Forelimb muscle (tissue), 1 donor: ENCODE measurements at places on chromosomes 2 and 18.

GRCh38 chr18:38751898-38752297 lies 1186.3 kb upstream of the CELF4 start:
- no peak for DNase-seq

DNA sequence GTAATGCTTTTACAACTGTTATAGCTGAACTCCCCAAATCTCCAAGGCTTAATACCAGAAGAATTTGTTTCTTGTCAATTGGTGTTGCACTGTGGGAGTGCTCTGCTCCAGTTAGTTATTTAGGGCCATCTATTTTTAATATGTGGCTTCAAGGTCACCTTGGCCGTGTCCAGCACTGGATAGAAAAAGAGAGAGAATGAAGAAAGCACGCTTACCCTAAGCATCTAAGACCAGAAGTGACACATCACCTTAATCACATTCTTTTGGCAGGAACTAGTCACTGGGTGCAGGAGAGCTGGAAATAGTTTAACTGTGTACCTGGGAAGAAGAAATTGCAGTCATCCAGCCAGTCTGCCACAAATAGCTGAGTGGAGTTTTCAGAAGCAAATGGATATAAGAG lies 78.8 kb downstream of the VWC2L start:
- DNase-seq = no peak

GRCh38 chr2:83168377-83168776 lies 1290.7 kb downstream of the SUCLG1 start:
- DNase-seq = no peak

DNA sequence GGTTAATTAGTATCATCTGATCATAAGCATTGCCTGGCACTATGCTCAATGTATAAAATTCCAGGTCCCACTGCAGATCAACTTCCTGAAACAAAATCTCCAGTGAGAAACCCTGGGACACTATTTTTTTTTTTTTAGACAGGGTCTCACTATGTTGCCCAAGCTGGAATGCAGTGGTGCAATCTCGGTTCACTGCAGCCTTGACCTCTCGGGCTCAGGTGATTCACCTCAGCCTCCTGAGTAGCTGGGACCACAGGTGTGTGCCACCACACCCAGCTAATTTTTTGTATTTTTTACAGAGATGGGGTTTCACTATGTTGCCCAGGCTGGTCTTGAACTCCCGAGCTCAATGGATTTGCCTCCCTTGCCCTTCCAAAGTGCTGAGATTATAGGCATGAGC lies 31.1 kb downstream of the DTNB start:
- no peak for DNase-seq

GRCh38 chr18:3466872-3467271 lies 16.9 kb downstream of the TGIF1 start:
- DNase-seq = no peak

- no peak for DNase-seq
Measured at GRCh38 chr2:112906276-112906675, 4.7 kb upstream of the IL37 start.

DNA sequence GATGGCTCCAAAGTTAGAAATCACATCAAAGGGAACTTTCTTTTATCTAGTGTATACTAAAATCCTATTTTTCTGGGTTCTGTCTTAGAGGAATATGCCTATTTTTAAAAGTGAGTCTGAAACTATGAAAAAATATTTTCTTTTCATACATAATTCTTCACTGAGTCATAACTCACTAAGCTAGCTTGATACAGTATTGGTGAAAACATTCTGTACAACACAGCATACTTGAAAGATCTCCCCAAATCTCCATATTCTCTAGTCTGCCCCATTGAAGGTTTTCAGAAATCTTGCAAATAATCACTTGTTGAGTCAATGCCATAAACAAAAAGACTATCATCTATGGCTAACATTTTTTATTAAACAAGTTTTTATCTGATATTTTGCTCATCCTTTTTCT lies 44.5 kb downstream of the COL3A1 start:
- DNase-seq = no peak

DNA sequence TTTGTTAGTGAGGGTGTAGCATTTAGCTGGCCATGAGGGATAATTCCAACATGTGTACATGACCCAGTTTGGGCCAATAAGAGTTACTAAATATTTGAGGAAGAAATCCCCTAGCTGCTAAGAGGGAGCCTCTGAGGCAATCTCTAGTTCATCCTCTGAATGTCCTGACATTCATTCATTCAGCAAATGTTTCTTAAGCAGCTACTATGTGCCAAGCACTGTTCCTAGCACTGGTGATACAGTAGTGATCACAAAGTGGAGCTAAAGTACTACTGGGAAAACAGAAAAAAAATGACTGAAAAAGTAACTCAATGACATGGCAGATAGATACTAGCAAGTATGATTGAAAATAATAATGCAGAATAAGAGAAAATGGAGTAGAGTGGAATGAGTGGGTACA lies 79.8 kb upstream of the PID1 start:
- no peak for DNase-seq

GRCh38 chr2:190505696-190506095 lies 28.8 kb downstream of the NEMP2 start:
- DNase-seq = no peak

GRCh38 chr2:45273412-45274249 lies 264.4 kb upstream of the SIX2 start:
- no peak for DNase-seq

DNA sequence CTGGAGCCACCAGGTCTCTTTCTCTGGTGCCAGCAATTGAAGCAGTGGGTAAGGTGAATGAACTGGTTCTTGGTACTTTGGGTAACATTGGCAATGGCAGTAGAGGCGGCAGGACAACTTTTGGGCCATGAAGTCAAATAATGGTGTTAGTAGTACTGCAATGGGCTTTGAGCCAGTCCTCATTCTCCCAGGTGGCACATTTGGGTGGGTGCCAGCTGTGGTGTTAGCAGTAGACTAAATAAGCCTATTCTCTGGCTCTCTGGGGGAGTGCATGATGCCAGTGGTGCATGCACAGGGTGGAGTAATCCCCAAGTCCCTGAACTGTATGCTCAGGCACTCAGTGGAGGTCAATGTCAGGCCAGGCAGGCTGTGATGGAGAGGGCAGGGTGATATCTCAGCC lies 120.2 kb upstream of the LRRTM4 start:
- no peak for DNase-seq

- DNase-seq = no peak
Measured at GRCh38 chr2:75800456-75800855, 89.7 kb upstream of the GCFC2 start.

DNA sequence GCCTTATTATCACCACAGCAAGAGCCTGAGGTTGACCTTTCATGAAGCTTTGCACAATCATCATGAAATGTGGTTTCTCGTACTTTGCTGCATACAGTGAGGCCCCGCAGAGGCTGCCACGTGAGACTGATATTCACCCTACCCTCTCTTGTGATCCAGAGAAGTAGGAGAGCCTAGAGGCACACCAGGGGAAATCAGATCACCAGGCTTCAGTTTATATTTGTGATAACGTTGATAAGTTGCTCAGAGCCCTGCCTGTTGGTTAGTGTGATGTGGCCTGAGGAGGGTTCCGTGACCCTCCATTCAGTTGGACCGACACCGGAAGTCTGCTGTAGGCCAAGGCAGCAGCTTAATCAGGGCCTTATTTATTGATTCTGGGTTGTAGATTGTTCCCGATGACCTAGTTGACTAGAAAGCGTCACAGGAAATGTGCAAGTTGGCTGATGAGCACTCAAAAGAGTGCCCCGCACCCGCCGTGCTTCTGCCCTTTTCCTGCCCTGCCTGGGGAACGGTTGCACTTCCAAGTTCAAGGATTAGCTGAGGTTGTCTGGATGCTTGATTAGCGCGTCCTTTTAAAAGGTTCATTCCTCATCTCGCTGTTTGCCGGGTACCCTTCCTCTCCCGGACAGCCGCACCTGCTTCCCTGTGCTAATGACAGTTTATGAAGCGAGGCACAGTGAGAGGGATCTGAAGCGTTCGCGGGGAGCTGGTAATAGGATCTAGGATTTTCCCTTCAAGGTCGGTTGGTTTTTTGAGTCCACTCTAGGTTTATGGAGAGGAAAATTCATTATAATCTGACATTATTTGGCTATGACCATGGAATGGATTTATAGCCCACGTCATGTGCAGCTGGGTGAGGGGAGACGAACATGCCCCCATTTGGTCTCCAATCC lies 146.4 kb downstream of the SH3RF3 start:
- no peak for DNase-seq

DNA sequence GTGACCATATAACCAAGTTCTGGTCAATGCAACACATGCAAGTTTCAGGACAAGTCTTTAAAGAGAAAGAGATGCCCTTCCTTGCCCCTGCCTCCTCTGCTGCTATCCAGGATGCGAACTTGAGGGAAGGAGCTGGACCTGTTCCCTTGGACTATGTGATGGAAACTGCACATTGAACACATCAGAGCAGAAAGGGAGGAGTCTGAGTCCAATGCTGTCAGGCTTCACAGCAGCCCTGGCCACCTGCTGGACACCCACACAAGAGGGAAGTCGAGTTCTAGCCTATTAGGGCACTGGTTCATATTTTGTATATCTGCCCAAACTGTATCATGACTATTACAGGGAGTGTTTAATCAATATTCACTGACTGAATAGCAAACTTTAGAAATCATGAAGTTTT lies 38.3 kb upstream of the TEX51 start:
- no peak for DNase-seq

DNA sequence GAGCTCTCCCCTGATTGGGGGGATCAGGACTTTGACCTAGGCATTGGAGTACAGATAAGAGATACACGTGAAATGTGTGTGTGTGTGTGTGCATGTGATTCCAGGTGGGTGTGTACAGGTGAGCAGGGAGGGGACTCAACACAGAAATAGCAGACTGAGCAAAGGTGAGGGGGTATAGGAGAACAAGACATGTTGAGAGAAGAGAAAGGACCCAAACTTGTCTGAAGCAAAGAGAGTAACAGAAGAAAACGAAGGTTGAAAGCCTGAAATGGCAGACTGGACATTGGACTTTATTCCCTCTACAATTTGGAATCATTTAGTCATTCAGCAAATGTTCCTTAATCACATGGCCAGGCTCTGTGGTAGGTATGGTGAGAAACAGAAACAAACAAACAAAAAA lies 23.3 kb downstream of the MRO start:
- DNase-seq = no peak

GRCh38 chr18:28095041-28095440 lies 81.9 kb downstream of the CDH2 start:
- no peak for DNase-seq

GRCh38 chr2:127611076-127611925 lies 34.7 kb upstream of the GPR17 start:
- no peak for DNase-seq

DNA sequence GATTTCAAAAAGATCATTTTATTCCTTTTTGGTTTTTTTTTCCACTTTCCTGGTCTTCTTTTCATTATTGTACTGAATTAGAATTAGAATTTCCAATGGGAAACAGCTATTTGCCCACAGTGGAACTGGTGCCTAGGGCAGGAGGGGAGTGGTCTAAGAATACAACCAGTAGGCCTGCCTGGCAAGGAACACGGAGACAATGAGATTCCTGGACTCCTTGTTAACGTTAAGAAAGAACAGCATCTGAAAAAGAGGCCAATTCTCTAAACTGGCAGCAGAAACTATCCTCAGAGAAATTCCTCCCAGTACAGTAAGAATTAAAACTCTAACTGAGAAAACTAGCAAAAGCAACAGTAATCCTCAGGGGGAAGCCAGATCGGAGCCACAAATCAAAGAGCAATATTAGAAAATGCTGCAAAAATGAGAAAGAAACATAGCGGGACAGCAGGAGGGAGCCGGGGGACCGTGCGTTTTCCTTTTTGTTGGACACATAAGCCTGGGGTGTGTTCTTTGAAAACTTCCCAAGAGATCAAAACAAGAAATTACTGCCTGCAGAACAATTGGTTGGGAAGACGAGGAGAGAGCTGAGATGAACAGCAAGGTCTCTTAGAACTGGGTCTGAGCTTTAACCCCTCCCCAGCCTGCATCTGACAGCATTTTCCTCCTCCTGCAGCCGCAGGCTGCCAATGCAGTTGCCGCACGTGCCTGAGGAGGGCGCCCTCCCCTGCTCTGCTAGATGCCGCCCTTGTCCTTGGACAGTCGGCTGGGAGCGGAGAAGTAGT lies 776.0 kb downstream of the TSN start:
- peak; percentile 62 for DNase-seq

GRCh38 chr2:235504441-235505180 lies 10.8 kb downstream of the AGAP1 start:
- DNase-seq = no peak

GRCh38 chr18:13279181-13280069 lies 60.9 kb downstream of the LDLRAD4 start:
- DNase-seq = no peak

DNA sequence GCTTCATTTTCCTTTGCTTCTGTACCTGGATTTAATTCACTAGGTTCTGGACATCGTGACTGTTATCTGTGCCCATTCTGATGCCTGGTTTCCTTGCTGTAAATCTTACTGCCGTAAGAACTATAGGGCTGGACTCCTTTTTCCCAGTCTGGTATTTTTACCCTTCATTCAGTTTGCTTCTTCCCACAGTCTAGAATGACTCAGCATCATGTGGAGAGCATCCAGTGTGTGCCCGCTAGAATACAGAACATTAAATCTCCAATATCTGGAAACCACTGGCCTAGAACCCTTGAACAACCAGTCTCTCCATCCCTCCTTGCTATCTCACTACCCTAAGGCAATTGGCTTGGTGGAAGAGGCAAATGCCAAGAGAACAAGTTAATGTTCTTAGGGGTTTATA lies 1075.4 kb upstream of the ZEB2 start:
- DNase-seq = no peak

GRCh38 chr18:11851806-11852337 lies 659 bp downstream of the CHMP1B start:
- no peak for DNase-seq

- DNase-seq = no peak
Measured at GRCh38 chr2:160639472-160639871, 145.9 kb upstream of the RBMS1 start.

DNA sequence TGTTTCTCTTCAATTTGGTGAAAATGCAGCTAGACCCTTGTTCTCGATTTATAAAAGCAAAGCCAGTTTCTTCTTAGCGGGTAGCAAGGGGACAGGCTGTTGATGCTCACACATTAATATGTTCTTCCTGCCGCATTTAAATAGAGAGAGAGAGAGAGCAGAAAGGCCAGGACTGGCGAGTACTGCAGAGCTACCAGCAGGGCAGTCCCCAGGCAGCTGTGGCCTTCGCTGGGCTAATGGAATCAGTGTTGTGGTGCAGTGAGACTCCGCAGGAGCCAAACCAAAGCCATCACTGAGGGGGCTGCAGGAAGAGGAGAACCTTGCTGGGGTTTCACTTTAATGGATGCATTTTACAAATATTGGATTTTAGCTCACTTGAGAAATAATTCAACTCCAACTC lies 223.6 kb downstream of the ACTR3 start:
- DNase-seq = no peak

DNA sequence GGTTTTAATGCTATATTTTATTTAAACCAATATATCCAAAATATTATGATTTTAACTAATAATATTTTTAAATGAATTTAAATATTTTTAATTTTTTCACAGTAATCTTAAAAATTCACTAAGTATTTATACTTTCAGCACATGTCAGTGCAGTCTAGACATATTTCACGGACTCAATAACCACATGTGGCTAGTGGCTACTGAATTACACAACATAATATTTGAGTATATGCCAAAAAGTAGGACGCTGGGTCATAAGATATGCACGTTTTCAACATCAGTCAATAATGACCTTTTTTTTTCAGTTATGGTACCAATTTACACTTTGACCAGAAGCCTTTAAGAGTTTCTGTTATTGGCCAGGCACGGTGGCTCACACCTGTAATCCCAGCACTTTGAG lies 117.7 kb downstream of the GFPT1 start:
- DNase-seq = no peak
